CD4-positive, alpha-beta T cell treated with Interleukin-6 at 100 ng/mL for 8 hours (primary cell): ENCODE measurements at places on chromosomes 4 and X.

DNA sequence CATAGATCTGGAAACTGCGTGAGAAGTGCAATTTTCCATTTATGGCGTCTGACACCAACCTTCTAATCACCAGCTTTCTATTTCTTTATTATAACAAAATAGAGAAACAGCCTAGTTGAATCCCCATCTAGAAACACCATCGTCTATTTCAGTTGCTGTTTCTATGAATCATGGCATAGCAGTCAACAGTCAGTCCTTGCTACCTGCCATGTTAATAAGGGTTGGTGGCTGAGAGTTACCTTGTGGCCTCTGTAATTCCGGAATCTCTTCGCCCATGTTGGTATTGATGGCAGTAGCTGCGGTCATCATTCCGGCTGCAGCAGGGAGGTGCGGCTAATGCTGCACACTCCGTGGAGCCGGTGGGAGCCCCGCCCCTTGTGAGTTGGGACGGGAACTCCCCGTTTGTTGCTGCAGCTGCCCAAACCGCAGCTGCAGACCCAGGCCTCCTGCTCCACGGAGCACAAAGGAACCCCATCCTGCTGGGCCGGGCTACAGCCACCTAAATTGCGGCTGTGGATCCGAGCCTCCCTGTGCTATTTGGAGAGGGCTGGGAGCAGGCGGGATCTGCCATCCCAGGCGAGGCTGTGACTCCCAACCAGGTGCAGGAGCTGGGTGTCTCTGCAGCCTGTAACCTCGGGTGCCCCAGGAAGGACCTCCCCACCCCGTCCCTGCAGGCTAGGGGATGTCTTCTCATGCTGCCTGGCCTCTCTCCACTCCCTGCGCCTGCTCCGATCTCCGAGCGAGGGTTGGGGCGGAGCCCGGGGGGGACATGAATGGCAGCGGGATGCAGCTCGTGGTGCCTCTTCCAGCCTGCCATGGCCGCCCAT lies 115.4 kb upstream of the STK26 start:
- no peak for DNase-seq

DNA sequence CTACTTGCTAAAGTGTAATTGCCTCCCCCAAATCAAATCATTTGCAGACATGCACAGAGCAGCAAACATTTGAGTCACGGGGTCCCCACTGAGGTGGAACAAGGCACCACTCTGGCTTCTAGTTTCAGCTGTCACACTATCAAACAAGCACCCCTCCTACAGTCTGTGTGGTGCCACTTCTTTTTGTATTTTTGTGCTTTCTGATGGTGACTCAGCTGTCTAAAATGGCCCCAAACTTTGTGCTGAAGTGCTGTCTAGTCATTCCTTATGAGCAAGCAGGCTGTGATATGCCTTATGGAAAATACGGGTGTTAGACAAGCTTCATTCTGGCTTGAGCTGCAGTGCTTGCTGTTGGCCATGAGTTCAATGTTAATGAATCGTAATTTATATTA lies 15.4 kb downstream of the IGFBP7 start:
- no peak for DNase-seq

- DNase-seq = no peak
Measured at GRCh38 chrX:95974890-95975289, 709.8 kb upstream of the DIAPH2 start.

DNA sequence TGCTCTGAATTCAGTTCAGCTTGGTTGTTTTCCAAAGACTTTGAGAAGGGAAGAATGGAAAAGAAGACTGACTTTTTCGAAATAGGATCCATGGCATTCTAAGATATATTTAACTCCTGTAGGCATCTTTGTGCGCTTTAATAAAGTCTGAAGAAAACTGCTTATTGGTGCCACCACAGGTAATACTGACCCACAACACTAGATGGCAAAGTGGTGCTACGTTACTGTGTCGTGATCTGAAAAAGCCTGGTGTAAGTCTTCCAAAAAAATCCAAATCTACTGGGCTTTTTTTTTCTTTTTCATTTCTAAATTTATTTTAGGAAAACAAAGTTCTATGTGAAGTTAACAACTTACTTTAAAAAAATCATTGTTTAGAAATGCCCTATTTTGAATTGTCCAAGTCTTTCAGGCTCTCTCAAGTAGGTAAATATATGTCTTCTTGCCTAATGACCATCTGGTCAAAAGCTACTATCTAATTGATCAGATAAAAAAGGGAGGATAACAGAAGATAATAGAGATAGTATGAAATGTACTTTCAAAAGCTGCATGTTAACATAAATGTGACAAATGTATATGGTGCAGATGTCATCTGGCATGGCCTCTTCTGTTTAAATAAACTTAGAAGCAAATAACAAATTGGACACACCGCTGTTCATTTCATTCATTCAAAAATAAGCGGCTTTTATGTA lies 47.0 kb upstream of the MID1IP1 start:
- peak; percentile 19 for DNase-seq
